NCI-H2081 (cell line): ENCODE measurements at places on chromosomes 3 and 15.

DNA sequence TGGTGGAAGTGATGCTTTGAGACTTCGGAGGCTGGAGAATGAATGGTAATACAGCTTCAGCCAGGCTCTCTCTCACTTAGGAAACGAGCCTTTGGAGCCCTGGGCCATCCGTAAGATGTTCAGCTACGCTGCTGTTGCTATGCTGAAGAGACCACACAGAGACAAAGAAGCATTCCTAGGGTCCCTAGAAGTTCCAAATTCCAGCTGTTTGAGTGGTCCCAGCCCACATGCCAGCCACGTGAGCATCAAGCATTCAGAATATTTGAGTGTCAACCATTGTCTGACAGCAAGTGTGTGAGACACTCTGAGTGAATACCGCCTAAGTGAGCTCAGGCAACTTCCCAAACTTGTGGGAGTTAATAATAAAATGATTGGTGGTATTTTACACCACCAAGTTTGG, 212.9 kb downstream of the CD47 start:
- DNase-seq, result no peak

DNA sequence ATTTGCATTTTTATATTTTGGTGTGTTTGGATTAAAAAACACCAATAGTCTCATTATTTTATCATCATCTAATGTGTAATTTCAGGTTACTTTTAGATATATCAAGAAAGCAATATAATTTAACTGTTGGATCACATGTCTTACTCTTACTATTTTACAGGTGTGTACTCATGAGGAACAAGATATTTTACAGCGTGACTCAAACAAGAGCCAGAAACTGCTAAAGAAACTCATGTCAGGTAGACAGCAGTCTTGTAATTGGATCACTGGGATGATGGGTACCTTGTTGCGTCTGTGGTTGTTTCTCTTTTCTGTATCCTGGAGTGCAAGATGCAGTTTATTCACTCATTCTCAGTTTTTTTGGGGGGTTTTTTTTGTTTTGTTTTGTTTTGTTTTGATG, 12.9 kb downstream of the TRIP4 start:
- no peak for DNase-seq

GRCh38 chr3:13515786-13516759, 32.9 kb upstream of the FBLN2 start:
- no peak for DNase-seq

GRCh38 chr3:143791386-143791785, 56.9 kb downstream of the SLC9A9 start:
- no peak for DNase-seq

GRCh38 chr15:62541250-62541649, 376.2 kb upstream of the C2CD4B start:
- no peak for DNase-seq

GRCh38 chr3:182637350-182638110, 155.8 kb upstream of the ATP11B start:
- no peak for DNase-seq

DNA sequence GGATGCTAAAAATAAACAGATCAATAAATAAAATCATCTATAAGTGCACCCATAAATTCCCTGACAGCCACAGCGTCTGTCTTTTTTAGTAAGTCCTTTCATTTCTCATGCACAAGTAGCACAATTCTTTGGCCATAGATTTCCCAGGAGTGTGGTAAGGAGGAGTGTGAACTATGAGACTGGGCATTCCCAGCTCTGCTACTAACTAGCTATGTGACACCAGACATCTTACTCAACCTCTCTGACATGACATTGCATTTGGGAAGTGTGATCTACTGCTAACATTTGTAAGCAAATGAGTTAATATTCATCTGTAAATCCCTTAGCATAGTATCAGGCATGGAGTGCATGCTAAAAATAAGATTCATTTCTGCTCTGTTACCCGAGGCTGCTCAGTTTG, 301.7 kb downstream of the NTRK3 start:
- DNase-seq, result no peak

DNA sequence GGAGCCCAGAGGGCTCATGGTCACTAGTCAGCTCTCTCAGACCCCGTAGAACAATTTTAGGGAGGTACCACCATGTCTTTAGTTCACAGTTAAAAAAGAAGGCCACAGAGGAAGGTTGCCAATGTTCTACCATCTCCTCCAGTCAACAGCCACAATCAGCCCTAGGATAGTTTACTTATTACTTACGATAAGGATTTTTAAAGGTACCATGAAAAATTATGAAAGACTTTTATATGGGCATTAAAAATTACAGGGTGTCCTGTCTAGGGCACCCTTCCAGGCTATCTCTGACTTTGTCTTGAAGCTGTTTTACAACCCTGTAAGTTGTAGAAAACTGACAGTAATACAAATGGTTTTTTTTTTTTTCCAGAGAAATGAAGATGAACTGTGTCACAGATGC, 57.9 kb downstream of the CAPN7 start:
- DNase-seq, result no peak

GRCh38 chr15:75923756-75924155, 20.1 kb downstream of the FBXO22 start:
- no peak for DNase-seq

DNA sequence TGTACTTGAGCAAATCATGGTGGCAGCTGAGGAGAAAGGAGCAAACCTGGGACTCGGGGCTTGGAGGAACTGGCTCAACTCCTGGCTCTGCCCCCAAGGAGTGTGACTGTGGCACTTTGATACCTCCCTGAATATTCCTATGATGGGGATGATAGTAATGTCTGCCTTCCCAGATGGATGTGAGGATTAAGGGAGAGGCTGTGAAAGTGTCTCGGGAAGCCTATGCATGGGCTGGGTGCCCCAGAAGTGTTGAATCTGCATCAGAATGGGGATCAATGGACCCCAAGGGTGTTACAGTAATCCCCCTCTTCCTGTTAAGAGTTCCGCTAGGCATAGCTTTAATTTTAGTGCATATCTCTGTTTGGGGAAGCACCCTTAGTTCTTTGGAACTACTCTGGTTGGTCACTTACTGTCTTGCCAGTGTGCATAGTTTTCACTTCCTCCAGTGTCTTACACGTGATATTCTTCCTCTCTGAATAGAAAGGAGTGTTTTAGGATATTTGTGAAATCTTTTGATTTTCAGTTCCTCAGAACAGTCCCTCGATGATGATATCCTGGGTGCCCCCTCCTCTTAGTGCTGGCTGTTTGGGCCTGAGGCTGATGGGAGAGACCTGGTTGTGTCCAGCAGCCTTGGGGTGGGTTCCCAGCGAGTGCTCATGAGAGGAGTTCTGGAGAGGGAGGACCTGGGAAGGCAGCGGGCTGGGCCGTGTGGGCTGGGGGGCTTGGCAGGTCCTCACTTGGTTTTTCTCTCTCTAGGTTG, 97.5 kb downstream of the CHDH start:
- DNase-seq, result no peak

DNA sequence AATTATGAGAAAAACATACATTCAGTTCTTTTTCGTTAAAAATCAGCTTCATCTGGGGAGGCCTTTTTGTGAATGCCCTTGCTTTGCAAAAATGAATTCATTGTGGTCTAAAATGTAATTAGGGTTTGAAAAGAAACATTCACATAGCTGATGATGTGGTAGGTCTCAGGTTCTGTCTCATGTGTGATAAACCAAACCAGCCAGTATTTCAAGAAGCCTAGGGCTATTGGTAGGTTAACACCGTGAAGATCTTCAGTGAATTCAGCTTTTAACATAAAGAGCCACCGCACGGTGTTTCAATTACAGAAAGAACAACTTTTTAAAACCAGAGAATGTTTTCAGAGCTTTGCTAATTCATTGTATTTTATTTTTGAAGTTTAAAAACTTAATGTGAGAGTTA, 41.9 kb downstream of the CTNNB1 start:
- no peak for DNase-seq

DNA sequence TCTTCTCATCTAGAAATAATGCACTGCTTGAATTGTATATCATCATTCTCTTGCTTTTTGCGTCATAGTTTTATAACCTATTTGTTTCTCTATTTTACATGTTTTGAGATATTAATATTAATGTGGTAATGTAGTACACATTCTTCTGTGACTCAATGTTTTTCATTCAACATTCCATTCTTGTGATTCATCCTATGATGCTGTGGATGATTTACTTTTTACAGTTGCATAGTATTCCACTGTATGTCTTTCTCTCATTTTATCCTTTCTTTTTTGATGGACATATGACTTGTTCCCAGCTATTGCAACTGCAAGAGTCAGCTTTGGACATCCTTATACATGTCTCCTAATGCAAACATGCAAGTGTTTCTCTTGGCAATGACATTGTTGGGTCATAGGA, 20.6 kb upstream of the VEPH1 start:
- no peak for DNase-seq

- DNase-seq, result peak; percentile 54
Measured at GRCh38 chr3:120693439-120694171, 11.6 kb upstream of the HGD start.

GRCh38 chr3:11037976-11038375, 45.4 kb downstream of the SLC6A1 start:
- no peak for DNase-seq

- no peak for DNase-seq
Measured at GRCh38 chr3:26353097-26353496, 269.5 kb upstream of the LRRC3B start.

DNA sequence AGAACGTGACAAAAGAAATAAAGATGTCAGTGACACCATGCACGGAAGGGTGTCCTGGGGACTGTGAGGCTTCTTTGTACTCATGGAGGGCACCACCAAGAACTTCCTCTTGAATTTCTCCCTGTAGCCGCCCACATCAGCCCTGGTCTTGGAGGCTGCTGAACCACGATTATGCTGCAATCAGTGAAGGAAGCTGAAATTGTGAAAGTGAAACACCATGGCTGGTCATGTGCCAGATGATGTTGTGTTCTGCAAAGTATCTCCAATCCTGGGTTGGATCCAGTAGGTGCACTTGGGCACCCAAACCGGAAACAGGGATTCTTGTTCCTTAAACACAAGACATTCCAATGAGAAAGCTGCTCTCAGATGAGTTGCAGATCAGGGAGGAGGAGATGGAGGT, 104.4 kb upstream of the GOLGA6L6 start:
- DNase-seq, result no peak

DNA sequence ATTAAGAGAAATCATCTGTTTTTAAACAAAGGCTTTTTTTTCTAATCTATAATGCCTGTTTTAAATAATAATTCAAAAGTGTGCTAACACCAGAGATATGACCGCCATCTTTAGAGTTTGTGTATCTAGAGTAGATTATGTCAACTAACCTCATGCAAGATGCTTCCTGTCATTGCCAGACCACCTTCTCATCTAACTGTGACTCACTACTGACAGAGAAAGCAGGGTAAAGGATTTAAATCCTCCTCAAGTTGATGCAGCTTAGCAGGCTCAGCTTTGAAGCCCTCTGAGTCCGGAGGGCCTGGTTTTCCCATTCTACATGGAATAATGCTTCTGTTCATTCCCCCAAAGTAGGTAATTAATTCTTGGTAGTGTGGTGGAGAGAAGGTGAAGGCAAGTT, 108.5 kb downstream of the ECT2 start:
- DNase-seq, result no peak

DNA sequence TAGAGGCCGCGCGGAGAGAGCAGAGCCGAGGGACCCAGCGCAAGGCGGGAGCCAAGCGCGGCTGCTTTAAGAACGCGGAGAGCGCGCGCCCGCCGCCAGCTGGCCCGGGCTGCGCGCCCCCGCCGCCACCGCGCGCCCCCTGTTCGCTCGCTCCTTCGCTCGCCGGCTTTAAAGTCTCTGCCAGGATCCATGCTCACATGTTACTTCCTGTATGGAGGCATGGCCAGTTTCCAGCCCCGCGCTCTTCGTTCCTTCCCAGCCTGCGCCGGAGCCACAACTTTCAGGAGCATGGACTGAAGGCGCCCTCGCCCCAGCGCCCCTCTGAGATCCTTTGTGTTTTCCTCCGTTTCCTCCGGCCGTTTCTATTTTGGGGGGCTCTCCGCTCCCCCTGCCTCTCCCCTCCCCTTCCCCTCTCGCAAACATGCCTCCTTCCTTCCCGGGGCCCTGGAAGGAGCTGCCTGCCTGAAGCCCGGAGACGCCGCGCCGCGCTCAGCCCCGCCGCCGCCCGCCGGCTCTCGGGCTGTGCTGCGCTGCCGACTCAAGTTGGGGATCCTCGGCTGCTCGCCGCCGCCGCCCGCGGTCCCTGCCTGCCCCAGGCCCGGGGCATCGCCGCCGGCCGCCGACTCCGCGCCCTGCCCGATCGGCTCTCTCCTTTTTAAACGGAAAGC, at the start of gene PTPRG:
TSS of gene PTPRG (plus strand) at position 198 of the 668 bp plus-strand sequence. CDS start 717 bp downstream, outside the sequence.
- DNase-seq, result peak; percentile 88

- DNase-seq, result peak; percentile 91
Measured at GRCh38 chr3:181880331-181880730, 168.6 kb downstream of the SOX2 start.

- no peak for DNase-seq
Measured at GRCh38 chr3:181330821-181331563, 341.5 kb upstream of the DNAJC19 start.

DNA sequence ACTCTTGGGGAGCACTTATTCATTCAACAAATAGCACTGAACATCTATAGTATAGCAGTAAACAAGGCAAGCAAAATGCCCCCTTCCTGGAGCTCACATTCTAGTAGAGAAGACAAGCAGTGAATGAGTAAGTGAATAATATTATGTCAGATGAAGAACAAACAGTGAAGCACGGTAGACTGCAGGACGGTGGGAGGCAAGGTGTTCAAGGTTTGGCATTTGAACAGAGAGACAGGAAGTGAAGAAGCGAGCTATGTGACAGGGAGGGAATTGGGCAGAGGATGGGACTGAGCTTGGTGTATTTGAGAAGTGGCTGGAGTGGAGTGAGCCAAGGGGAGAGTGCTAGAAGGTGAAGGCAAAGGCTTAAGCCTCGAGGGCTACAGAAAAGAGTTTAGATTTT, 1.4 kb downstream of the CRELD1 start:
- no peak for DNase-seq

GRCh38 chr3:5709714-5710113, 522.2 kb downstream of the EDEM1 start:
- DNase-seq, result no peak

GRCh38 chr3:108985844-108986243, 32.2 kb upstream of the GUCA1C start:
- DNase-seq, result no peak

- no peak for DNase-seq
Measured at GRCh38 chr3:80556763-80557162, 789.0 kb upstream of the ROBO1 start.

DNA sequence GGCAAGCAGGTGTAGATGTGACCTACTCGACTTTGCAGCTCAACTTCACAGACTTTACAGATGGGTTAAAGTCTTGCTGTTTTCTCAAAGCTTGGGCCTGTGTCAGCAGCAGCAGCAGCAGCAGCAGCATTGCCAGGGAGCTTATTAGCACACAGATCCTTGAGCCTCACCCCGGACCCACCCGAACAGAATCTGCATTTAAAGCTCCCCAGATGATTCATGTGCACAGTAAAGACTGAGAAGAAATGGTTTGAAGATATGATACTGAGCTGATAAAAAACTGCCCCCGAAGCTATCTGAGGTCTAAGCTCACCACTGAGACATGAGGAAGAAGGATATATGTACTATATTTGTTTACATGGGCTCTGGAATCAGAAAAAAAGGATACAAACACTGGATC, 231.7 kb downstream of the ARPP21 start:
- no peak for DNase-seq

- no peak for DNase-seq
Measured at GRCh38 chr15:49427372-49427771, 4.3 kb downstream of the FGF7 start.
